ENCODE measurements at places on chromosomes 3 and 15.

DNA sequence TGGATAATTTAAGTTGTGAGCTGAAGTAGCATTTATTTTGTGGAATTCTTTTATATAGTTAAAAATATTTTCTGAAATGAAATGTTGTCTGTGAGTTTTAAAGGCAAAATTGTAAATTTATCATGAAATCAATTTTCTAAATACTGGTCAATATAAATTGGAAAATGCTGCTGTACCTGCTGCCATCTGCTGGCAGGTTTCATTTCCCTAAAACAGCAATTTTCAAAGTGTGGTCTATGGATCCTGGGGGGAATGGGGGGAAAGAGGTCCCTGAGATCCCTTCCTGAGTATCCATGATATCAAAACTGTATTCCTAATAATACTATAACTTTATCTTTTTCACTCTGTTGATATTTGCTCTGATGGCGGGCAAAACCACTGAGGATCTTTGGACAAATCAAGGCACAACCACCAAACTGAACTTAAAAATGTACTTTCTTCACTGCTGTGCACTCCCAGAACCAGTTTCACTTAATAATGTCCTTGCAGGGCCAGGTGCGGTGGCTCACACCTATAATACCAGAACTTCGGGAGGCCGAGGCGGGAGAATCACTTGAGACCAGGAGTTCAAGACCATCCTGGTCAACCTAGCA is 17.2 kb upstream of the CCR4 start:
- DNase-seq: no peak

- no peak for DNase-seq
Observed at GRCh38 chr3:158460926-158461325, 110.1 kb upstream of the MLF1 start.

- DNase-seq: no peak
Observed at GRCh38 chr3:159149633-159150032, 347.8 kb downstream of the MFSD1 start.

DNA sequence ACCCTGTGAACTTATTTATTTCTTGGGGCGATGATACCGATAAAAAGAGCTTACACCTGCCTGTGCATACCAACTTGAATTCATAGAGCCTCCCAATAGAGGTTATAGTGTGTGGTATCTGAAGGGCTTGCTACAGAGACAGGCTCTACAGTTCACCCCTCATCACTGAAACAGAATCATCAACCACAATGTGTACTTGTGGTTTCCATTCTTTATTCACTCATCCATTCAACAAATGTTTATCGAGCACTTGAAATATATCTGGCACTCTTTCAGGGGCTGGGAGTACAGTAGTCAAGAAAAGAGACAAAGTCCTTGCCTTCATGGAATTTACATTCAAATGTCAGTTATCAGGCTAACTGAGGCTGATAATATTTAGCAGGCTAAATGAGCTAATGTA is 134.4 kb upstream of the SKOR1 start:
- DNase-seq: no peak

GRCh38 chr3:129553171-129553570 is 10.2 kb downstream of the H1-8 start:
- DNase-seq: no peak

DNA sequence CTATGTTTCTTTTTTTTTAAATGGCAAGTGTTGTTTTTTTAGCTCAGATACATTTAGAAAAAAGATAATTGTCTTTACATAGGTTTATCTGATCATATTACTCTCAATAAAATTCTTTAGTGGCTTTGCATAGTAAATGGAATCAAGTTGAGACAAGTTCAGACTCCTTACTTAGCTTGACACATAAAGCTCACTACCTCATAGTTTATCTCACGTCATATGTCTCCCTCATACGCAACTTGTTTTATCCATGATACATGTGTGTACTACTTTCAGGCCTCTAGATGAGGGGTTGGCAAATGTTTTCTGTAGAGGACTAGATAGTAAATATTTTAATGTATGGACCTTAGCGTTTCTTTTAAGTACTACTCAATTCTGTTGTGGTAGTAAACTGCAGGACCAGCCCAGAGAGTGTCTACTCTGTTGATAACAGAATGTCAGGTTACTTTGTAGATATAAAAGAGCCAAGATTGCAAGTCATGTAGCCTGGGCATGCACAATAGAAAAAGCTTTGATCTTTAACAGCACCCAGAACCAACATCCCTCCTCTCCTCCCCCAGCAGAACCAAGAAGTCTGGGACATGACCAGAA is 28.2 kb upstream of the MGA start:
- DNase-seq: no peak

- DNase-seq: no peak
Observed at GRCh38 chr3:185823078-185824044, 1.5 kb downstream of the IGF2BP2 start.

DNA sequence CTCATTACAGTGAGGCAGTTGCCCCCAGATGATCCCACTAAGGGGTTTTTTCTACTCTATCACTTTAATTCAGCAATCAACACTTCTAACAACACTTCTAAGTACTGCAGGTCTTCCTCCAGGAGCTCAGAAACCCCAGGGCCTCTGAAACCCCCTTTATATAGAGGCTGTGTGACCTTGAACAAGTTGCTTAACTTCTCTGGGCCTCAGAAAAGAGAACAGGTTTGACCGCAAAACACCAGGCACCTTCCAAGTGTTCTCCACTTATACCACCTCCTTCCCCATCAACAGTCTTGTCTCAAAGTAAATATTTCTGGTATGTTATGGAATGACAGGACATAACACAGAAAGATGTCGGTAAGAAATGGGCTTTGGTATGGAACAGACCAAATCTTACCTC is 85.7 kb upstream of the WNT5A start:
- no peak for DNase-seq

GRCh38 chr3:153289334-153289808 is 127.3 kb downstream of the RAP2B start:
- no peak for DNase-seq

- no peak for DNase-seq
Observed at GRCh38 chr3:16072420-16073110, 101.9 kb upstream of the GALNT15 start.

- no peak for DNase-seq
Observed at GRCh38 chr3:130576375-130577266, 59.6 kb downstream of the COL6A6 start.

- no peak for DNase-seq
Observed at GRCh38 chr3:45123581-45124269, 22.5 kb downstream of the CDCP1 start.

GRCh38 chr3:142148044-142148791 is 1.1 kb downstream of the TFDP2 start:
- no peak for DNase-seq

GRCh38 chr3:100737334-100737733 is 28.0 kb downstream of the TFG start:
- DNase-seq: no peak

GRCh38 chr3:45964139-45964538 is 20.9 kb downstream of the CXCR6 start:
- DNase-seq: no peak

DNA sequence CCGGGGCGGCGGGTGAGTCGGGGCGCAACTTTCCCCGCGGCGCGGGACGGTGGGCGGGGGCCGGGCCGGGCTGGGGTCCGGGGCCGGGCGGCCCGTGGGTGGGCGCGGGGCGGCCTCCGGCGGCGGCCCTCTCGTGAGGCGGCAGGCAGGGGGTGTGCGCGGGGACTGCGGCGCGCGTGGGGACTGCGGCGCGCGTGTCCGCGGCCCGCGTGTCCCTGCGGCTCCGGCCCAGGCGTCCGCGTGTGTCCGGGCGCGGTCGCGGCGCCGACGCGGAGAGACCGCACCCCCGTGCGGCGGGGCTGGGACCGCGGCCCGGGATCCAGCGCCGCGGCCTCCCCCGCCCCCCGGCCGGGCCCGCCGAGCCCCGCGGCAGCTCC is 349 bp downstream of the PLXNA1 start:
- DNase-seq: no peak

- no peak for DNase-seq
Observed at GRCh38 chr3:197343656-197344408, 45.4 kb upstream of the DLG1 start.

- DNase-seq: no peak
Observed at GRCh38 chr3:129184396-129184657, 631 bp upstream of the CNBP start.

GRCh38 chr3:42582474-42583070 is 805 bp upstream of the SEC22C start:
- DNase-seq: no peak

DNA sequence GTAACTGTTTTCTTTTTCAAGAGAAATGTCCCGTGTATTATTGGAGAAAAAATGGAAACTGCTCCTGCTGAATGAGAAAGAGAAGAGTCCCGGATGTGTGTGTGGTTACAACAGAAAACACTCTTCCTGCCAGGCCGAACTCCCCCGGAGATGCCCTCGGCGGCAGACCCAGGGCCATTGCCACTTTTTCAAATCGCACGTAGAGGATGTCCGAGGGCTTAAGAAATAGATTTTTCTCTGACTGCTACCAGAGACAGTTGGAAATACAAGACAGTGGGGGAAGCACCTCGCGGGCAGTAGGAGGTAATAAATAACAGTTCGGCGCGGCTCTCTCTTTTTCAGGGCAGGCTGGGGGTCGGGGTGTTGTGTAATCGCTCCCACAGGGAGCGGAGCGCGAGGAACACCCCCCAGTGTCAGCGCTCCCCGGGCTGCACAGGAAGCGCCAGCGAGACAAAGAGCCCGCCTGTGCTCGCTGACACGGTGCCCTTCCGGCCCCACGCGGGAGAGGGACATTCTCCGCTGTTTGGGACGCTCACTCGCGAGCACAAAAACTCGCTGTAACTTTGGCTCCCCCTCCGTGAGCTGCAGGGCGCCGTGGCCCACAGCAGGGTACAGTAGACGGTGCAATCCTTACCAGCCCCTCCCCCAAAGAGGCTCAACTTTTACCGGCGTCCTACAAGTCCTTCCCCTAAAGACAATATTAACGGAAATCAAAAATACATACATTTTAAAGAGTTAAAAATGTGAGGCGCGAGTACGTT is 1.1 kb downstream of the VGLL4 start:
- DNase-seq: no peak

DNA sequence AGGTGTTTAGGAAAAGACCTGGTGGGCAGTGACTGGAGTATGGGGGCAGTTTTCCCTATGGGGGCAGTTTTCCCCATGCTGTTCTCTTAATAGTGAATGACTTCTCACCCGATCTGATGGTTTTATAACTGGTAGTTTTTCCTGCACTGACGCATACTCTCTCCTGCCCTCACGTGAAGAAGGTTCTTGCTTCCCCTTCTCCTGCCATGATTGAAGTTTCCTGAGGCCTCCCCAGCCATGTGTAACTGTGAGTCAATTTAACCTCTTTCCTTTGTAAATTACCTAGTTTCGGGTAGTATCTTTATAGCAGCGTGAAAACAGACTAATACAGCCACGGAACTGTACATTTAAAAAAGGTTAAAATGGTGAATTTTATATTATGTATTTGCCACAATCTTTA is 25.0 kb upstream of the CHRNB4 start:
- DNase-seq: no peak

DNA sequence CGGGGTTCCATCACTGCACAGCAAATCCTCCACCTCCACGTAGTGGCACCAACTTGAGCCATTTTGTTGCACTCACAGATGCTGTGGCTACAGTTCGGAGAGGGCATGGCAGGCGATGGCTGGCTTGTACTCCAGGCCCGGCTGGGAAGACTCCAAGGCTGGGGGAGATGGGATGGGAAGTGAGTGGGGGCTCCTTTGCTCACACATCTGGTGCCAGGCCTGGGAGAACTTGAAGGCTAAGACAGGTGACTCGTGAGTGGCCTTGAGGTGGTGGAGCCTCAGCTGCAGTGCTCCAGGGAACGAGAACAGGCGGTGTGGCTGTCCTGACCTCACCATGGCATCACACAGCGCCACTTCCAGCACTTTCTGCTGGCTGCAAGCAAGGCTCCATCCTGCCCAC is 87.9 kb downstream of the PLXNA1 start:
- no peak for DNase-seq

- no peak for DNase-seq
Observed at GRCh38 chr3:44069276-44069675, 172.4 kb upstream of the TOPAZ1 start.

DNA sequence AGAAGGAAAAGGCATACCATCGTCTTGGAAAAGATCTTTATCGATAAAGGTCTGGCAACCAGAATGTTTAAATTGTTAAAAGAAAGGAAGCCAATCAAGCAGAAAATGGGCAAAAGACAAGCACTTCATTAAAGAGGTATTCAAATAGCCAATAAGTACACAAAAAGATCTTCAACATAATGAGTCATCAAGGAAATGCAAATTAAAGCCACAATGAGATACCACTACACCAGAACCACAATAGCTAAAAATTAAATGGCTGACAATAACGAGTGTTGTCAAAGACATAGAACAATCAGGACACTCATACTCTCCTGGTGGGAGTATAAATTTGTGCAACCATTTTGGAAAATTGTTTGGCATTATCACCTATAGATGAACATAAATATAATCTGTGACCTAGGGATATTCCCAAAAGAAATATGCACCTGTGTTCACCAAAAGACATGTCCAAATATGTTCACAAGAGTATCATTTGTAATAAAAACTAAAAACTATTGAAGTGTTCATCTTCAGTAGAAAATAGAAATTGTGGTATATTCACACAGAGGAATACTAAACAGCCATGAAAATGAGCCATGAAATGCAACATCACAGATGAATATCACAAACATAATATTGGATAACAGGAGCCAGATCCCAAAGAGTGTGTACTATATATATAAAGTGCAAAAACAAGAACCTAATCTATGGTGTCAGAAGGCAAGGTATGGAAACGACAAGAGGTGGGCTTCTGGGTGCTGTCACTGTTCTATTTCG is 14.4 kb upstream of the BTBD1 start:
- no peak for DNase-seq

DNA sequence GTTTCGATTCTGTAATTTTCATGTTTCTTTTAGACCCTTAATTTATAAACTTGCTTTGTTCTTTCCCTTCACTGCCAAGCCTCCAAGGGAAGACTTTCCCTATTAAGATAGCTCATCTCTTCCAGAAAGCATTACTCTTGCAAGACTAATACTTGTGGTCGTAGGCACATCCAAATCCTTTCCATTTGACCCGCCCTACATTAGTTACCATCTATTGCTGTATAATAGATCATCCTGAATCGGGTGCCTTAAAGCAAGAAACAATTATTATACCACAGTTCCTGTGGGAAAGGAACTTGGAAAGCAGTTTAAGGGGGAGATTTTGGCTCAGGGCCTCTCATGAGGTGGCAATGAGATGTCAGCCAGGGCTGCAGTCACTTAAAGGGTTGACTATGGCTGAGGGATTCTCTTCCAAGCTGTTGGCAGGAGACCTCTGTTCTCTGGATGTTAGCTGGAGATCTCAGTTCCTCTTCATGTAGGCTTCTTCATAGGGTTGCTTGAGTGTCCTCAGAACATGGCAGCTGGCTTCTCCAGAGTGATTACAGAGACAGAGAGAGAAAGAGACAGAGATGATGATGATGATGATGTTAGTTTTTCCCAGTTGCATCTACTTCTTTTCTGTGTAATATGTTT is 570.4 kb upstream of the TGFBR2 start:
- DNase-seq: no peak
